ENCODE measurements at places on chromosomes 2 and 18. TPM values are rescaled to one million over a fixed set of nuclear protein-coding genes. Genes with fewer than 3 reads are reported as not detected.

- no peaks in the 10 kb centered on the region for H3K4me1 ChIP-seq
- H3K4me3 ChIP-seq = no peak overlapping the region
- no peak overlapping the region for H3K27ac ChIP-seq
- no peak for DNase-seq
Measured at GRCh38 chr2:182301093-182301492, 125.7 kb downstream of the PDE1A start.

DNA sequence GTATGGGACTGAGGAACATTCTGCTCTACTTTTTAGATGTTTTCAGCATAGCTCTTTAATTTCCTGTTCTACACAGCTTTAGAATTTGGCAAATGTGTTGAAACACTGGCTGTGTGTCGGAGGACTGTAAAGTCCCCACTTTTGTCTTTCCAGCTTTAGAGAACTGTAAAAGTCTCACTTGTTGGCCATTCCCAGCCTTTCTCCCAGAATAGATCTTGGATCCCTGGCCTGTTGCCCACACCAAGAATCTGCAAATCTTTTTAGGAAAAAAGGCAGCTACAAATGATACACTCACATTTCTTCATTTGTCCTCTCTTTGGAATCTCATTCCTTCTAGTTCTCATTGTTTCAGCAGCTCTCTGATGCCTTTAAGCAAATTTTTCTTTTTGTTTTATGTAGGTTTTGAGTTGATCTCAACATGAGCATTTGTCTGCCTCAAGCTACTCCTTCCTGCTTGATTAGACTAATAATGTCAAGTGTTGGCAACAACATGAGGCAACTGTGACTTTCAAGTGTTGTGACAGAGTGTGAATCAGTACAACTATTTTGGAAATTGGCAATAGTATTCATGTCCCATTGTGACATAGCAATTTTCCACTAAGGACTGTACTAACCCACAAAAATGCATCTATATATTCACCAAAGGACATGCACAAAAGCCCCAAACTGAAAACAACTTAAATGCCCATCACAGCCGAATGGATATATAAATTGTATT lies 610.8 kb downstream of the EPHA4 start:
- no peaks in the 10 kb centered on the region for H3K27me3 ChIP-seq
- H3K4me3 ChIP-seq = no peak overlapping the region
- no peak for DNase-seq
- no peaks in the 10 kb centered on the region for H3K36me3 ChIP-seq

GRCh38 chr2:225512876-225513540 lies 113.5 kb downstream of the NYAP2 start:
- no peaks in the 10 kb centered on the region for H3K4me1 ChIP-seq
- H3K36me3 ChIP-seq = no peaks in the 10 kb centered on the region
- no peak overlapping the region for H3K4me3 ChIP-seq
- no peak for DNase-seq

GRCh38 chr2:104793966-104794365 lies 59.9 kb upstream of the POU3F3 start:
- H3K4me3 ChIP-seq = no peak overlapping the region
- H3K36me3 ChIP-seq = no peaks in the 10 kb centered on the region
- no peaks in the 10 kb centered on the region for H3K27me3 ChIP-seq
- H3K4me1 ChIP-seq = no peaks in the 10 kb centered on the region

DNA sequence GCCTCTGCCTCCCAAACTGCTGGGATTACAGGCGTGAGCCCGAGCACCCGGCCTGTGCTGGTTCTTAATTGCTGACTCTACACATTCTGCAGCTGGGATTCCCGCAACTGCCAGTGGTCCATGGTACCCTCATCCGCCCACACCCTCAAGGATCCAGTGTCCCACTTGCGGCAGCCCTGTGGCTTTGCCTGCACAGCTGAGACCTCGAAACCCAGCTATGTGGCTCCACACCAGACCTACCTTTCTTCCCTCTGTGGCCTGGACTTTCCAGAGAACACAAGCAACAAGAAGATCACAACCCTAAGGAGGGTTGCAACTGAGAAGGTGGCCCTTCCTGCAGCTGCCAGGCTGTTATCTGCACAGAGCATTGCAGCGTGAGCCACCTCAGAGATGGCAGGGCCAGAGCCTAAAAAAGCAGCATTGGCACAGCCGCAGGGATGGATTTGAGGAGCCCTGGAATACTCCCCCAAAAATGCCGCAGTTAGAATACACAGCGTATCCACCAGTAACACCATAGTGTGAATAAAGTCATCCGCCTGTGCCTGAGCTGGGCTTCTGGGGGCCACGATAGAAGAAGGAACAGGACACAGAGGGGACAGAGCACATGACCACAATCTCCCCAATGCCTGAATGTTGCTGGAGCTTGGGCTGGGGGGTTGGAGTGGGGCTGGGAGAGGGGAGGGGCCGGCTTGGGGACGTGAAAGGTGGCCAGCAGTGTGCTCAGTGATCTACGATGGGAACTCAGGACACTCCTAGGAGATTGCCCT lies 1.9 kb downstream of the GPR55 start:
- no peak overlapping the region for H3K27ac ChIP-seq
- no peaks in the 10 kb centered on the region for H3K36me3 ChIP-seq
- H3K4me3 ChIP-seq = no peak overlapping the region
- no peaks in the 10 kb centered on the region for H3K4me1 ChIP-seq
- no peak for DNase-seq

- H3K4me1 ChIP-seq = no peaks in the 10 kb centered on the region
- no peak for DNase-seq
- no peaks in the 10 kb centered on the region for H3K27me3 ChIP-seq
- no peaks in the 10 kb centered on the region for H3K36me3 ChIP-seq
Measured at GRCh38 chr2:214489181-214489580, 78.3 kb downstream of the VWC2L start.

DNA sequence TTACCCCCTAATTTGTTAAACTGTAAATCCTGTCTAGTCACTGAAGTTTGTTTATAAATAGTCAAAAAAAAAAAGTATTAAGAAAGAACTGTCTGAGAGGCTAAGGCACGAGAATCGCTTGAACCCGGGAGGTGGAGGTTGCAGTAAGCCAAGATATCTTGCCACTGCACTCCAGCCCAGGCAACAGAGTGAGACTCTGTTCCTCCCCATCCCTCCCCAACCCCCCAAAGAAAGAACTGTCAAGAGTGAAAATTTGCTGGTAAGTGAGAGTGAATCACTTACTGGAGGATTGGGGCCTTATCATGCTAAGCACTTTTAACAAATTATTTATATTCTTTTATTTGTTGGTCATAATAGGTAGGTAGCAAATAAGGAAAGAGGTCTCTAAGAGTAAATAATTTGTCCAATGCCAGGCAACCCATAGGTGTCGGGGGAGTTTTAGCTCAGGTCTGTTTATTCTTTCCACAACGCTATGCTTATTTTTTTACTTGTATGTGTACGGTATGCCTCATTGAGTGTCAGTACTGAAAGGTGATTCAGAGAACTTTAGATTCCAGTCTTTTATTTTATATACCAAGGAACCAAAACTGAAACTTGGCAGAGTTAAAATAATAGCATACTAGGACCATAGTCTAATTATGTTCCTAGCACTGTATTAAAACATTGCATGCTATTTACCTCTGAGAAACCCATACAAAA lies 2.5 kb downstream of the TAF4B start:
- no peak overlapping the region for H3K4me3 ChIP-seq
- H3K36me3 ChIP-seq = no peaks in the 10 kb centered on the region
- peaks cover 5% of the 10 kb centered on the region for H3K4me1 ChIP-seq
- no peak overlapping the region for H3K27ac ChIP-seq

- H3K27ac ChIP-seq = no peak overlapping the region
- no peak overlapping the region for H3K4me3 ChIP-seq
- no peaks in the 10 kb centered on the region for H3K36me3 ChIP-seq
- peaks cover 1% of the 10 kb centered on the region for H3K4me1 ChIP-seq
- DNase-seq = no peak
- H3K27me3 ChIP-seq = no peaks in the 10 kb centered on the region
Measured at GRCh38 chr2:204681412-204681811, 136.1 kb downstream of the PARD3B start.

DNA sequence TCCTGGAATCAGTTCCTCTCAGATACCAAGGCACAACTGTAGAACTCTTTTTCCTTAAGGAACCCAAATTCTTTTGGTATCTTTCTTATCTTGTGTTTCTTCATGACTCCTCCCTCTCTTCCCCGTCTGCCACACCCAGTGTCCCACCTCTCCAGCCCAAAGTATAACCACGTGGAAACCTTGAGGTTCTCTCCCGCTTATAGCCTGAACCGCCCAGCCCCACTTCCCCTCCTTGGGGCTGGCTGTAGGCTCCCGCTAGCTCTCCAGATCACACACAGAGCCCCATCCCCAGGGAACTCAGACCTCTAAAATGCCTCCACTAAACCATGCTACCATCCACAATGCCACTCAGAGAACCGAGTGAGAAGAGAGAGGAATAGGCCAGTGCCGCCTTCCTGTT lies 87.5 kb downstream of the MAPRE2 start:
- no peaks in the 10 kb centered on the region for H3K4me1 ChIP-seq
- H3K27me3 ChIP-seq = no peaks in the 10 kb centered on the region
- no peak for DNase-seq
- H3K27ac ChIP-seq = no peak overlapping the region
- no peak overlapping the region for H3K4me3 ChIP-seq

- H3K36me3 ChIP-seq = no peaks in the 10 kb centered on the region
- H3K4me3 ChIP-seq = no peak overlapping the region
- H3K27ac ChIP-seq = no peak overlapping the region
- H3K27me3 ChIP-seq = no peaks in the 10 kb centered on the region
- DNase-seq = no peak
Measured at GRCh38 chr2:231393149-231394131, 2.1 kb upstream of the B3GNT7 start.

GRCh38 chr18:27240383-27240782 lies 55.3 kb upstream of the CHST9 start:
- H3K4me1 ChIP-seq = no peaks in the 10 kb centered on the region
- H3K27me3 ChIP-seq = no peaks in the 10 kb centered on the region
- no peak for DNase-seq

DNA sequence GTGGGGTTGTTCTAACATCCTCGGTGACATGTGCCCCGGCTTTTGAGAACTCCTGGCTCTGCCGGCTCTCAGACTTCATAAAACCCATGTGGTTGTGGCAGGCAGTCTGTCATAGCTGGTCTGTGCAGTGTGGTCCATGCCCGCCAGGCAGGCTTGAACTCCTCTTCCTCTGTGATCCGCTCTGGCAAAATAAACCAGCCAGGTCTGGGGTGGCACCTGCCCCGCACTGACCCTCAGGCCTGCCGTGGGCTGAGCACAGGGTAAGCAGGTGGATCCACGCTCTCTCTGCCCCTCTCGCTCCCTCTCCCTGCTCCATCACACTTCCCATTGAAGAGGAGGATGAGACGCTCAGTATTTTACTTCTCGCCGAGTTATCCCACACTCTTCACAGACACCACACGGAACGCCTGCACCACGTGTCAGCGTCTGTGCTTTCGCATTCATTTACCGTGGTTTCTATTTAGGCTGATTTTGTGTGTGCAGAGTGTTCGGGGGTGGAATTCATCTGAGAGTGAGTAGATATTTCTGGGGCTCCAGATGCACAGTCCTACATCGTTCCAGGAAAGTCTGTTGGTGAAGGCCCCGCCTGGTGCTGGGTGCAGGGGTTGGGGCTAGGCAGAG lies 56.4 kb downstream of the RTP5 start:
- H3K4me3 ChIP-seq = no peak overlapping the region
- no peak overlapping the region for H3K27ac ChIP-seq
- no peaks in the 10 kb centered on the region for H3K27me3 ChIP-seq
- peaks cover 5% of the 10 kb centered on the region for H3K4me1 ChIP-seq
- H3K36me3 ChIP-seq = no peaks in the 10 kb centered on the region

DNA sequence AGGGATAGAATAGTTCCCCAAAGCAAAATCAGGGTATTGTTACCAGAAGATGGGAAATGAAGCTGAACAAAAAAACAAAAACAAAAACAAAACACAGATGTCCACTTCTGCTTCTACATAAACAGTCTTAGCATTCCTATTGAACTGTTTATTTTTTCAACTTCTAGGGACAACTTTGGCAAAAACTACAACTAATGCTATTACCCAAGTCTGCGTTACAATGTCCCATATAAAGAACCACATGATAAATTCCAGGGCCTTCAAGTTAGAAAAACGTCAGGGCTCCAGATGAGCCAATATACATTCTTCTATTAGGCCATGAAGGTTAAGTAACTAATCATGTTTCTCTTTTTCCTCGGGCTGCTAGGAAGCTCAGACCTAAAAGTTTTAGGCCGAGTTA lies 16.9 kb downstream of the PID1 start:
- no peaks in the 10 kb centered on the region for H3K27me3 ChIP-seq
- no peaks in the 10 kb centered on the region for H3K36me3 ChIP-seq
- H3K4me3 ChIP-seq = no peak overlapping the region
- no peaks in the 10 kb centered on the region for H3K4me1 ChIP-seq
- DNase-seq = no peak

GRCh38 chr2:174846218-174846617 lies 81.9 kb upstream of the CHRNA1 start:
- no peaks in the 10 kb centered on the region for H3K36me3 ChIP-seq
- no peak for DNase-seq
- no peaks in the 10 kb centered on the region for H3K4me1 ChIP-seq
- H3K4me3 ChIP-seq = no peak overlapping the region

DNA sequence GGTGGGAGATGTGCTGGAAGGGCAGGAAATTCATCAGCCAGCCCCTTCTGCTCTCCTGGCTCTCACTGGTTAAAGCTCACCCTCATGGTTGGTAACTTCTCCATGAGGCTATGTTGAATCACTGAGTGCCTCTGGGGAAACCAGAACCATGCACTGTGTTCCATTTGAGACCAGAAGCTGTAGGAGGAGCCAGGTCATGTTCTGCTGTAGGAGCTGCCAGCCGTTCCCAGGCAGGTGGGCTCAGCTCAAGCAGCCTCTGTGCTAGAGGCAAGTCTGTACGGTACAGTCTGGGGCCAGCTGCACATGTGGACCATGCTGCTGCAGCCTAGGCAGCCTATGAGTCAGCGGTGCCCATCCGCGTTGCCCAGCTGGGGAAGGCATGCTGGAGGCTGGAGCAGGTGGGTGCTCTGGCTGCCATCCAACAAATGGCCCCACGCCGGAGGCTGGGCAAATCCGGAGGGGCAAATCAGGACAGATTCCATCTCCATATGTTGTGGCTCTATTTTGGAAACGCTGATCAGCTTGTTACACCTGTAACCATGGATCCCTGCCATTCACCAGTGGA lies 22.0 kb upstream of the KCNF1 start:
- H3K4me3 ChIP-seq = no peak overlapping the region
- peaks cover 2% of the 10 kb centered on the region for H3K4me1 ChIP-seq
- H3K27ac ChIP-seq = no peak overlapping the region
- no peak for DNase-seq
- no peaks in the 10 kb centered on the region for H3K27me3 ChIP-seq
- no peaks in the 10 kb centered on the region for H3K36me3 ChIP-seq

The POTEC gene
- total RNA-seq = not detected

The CASP10 gene
- 3.8 TPM for total RNA-seq

The EEF1B2 gene
- 809 TPM for total RNA-seq

The CCDC178 gene
- 2.4 TPM for total RNA-seq

The SH3BP4 gene
- 36.9 TPM for total RNA-seq

The RAD51AP2 gene
- 0.05 TPM for total RNA-seq

The UGT1A4 gene
- total RNA-seq = not detected

The SP140 gene
- total RNA-seq = 0.28 TPM

The NT5DC4 gene
- total RNA-seq = not detected

The AP1S3 gene
- 1.0 TPM for total RNA-seq
